ENCODE measurements at places on chromosomes 7 and 10.

DNA sequence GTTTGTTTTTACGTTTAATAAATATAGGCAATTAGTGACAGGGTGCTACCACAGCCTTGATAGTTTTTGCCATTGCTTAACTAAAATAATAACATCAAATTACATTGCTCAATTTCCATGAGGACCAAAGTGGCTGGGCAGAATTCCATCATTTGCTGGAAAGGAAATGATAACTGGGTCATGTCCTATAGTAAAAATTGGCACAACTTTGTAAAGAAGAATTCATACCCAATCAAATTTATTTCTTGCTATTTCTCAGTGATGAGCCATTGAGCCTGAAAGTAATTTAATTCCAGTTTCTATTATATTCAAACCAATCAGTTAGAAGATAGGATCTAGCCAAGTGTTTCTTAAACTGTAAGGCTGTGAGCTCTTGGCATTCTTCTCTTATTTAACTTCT is 102.2 kb upstream of the CTTNBP2 start:
- no peak for DNase-seq

DNA sequence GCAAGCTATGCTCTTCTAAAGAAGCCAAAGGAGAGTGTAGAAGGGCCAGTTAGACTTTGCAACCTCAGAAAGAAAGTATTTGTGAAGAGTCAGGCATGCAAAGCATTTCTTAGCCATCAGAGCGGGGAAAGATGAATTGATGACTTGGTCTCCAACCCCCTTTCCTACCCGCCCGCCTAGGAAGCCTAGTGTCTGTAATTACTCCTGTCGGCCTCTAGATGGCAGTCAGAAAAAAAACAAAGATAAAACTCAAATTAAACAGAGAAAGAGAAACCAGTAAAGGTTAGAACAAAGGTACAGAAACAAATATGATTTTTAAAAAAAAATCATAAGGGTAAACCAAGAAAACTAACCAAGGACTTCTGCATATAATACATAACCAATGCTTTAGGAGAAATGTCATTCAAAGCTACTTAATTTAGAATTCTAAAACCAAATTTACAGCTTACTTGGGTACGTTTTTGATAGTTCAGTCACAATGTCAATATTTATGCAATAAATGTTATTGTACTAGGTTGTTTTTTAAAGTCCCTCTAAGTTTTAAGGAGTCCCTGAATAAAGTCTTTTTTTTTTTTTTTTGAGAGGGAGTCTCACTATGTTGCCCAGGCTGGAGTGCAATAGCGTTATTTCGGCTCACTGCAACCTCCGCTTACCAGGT is 97.6 kb downstream of the LYZL1 start:
- DNase-seq, result peak; percentile 57

DNA sequence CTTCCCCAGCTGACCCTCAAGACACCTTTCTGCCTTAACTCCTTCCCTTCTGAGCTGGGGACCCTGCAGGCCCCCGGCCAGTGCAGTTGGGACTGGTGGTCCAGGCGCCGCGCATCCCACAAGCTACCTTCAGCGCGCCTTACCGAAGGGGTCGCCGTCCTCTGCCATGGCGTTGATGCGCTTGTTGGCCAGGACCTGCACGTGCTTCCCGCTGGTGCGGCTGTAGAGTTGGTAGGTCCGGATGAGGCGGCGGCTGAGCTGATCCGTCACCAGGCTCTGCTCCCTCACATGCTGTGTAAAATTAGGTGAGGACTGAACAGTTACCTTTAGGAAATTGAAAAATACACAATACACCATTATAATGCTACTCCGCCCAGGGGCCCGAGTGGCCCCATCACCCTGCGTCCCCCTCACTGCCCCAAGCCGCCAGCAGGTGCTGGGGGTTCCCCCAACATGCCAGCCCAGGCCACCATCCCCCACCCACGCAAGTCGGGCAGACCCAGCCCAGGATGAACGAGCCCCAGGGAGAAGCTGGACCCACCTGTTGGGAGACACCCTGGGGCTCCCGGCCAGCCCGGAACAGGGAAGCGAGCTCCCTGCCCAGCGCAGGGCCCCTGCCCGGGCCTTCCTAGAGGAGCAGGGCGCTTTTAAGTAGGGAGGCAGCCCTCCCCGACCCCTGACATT is 1.2 kb downstream of the FGF8 start:
- peak; percentile 83 for DNase-seq

DNA sequence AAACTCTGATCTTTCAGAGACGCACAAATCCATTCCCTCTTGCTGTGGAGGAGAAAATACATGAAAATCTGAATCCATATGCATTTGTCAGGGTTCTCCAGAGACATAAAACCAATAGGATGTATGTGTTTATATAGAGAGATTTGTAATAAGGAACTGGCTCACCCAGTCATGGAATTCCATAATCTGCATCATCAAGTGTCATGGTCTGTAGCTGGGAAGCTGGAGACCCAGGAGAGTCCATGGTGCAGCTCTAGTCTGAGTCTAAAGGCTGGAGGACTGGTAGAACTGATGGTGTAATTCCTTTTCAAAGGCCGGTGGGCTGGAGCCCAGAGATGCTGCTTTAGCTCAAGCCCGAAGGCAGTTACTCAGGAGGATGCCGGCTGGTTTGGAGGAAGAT is 134.0 kb downstream of the TCF7L2 start:
- DNase-seq, result no peak

DNA sequence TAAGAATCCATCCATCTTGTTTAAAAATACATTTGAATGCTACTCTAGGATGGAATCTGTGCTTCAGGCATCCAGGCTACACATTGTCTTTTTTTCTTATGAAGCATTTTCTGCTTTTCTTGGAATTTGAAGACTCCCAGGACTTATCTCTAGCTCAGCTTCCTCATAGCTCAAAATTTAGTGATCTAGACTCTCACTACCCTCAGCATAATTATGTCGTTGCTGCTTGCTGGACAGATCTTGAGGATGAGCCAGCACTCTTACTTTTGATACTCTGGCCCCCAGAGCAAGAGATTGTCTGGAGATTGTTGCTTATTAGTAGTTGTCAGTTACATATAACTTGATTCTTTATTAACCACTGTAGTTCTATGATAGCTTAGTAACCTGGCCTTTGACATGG is 83.3 kb upstream of the FGL2 start:
- no peak for DNase-seq

DNA sequence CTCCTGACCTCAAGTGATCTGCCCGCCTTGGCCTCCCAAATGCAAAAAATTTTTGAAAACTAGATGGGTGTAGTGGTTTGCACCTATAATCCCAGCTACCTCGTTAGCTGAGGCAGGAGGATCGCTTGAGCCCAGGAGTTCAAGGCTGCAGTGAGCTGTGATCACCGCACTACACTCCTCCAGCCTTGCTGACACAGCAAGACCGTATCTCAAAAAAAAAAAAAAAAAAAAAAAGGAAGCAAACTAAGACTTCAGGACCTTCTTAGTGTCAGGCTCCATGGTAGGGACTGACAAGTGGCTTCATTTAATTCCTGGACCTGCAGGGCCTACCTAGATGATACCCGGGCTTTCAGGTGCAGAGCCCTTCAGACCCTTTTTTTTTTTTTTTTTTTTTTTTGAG is 2.5 kb downstream of the POP7 start:
- DNase-seq, result no peak

- no peak for DNase-seq
Measured at GRCh38 chr7:148964483-148965267, 63.6 kb downstream of the PDIA4 start.

- DNase-seq, result no peak
Measured at GRCh38 chr10:119781498-119781897, 55.6 kb downstream of the INPP5F start.

GRCh38 chr10:125122566-125122965 is 37.8 kb downstream of the CTBP2 start:
- DNase-seq, result no peak

DNA sequence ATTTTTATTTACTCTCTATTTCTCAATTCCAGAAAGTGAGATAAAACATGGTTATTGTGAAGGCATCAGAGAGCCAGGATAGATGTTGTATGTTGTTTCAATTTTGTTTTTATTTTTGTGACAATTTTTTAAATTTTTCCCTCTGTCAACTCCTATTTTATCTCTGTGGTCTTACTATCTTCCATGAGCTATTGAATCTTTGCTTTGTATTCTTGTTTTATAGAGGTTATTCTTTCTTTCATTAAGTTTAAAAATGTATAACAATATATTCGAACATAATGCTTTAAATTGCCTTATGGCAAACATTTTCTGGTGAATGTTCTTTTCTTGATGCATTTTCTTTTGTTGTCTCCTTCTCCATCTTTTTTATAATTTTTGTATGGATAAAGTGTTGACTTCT is 78.4 kb downstream of the POU6F2 start:
- no peak for DNase-seq

- no peak for DNase-seq
Measured at GRCh38 chr10:124593431-124593985, 131.9 kb downstream of the LHPP start.

GRCh38 chr7:52797801-52798200 is 237.6 kb upstream of the POM121L12 start:
- no peak for DNase-seq

GRCh38 chr7:107946451-107946850 is 55.5 kb downstream of the DLD start:
- no peak for DNase-seq

GRCh38 chr7:114930829-114931655 is 9.1 kb downstream of the MDFIC start:
- no peak for DNase-seq

GRCh38 chr10:71383972-71384687 is 12.6 kb upstream of the CDH23 start:
- peak; percentile 95 for DNase-seq

DNA sequence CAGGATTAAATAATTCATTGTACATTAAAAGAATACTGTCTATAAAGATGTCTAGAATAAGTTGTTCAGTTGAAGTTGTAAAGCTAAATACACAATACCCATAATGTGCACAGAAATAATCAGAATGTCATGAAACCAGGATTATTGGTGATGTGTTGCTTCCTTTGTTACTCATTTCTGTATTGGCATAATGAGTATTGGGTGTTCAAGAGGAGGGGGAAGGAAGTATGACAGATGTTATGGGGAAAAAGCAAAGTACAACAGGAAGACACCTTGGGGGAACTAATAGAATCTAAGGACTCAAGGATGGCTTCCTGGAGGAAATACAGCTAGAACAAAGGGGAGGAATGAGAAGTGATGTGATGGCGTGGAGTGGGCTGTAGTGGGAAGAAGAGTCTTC is 15.0 kb downstream of the ANKRD1 start:
- no peak for DNase-seq

DNA sequence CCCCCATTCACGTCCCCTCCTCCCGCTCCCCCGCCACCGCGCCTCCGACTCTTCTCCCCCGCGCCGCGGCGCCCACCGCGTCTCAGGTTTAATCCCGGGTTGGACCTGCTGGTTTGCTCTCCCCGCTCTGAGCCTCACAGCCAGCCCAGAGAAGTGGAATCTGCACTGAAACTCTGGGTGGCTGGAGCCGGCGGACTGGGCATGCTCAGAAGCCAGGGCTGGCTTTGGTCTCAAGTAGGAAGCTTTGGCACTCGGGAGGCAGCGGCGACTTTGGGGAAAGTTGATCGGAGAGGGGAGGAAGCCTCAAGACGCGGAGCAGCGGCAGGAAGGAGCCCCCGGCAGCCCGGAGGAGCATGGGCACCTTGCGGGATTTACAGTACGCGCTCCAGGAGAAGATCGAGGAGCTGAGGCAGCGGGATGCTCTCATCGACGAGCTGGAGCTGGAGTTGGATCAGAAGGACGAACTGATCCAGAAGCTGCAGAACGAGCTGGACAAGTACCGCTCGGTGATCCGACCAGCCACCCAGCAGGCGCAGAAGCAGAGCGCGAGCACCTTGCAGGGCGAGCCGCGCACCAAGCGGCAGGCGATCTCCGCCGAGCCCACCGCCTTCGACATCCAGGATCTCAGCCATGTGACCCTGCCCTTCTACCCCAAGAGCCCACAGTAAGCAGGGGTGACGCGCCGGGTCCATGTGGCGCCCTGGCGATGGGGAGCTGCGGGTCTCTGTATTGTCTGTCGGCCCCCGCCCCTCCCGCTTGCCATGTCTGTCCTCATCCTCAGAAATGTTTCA is at the start of gene PRKG1:
Gene PRKG1 (plus strand): TSS at position 250 of the 791 bp plus-strand sequence.
- DNase-seq, result peak; percentile 94

GRCh38 chr10:126519185-126519584 is 130.9 kb upstream of the ADAM12 start:
- no peak for DNase-seq

DNA sequence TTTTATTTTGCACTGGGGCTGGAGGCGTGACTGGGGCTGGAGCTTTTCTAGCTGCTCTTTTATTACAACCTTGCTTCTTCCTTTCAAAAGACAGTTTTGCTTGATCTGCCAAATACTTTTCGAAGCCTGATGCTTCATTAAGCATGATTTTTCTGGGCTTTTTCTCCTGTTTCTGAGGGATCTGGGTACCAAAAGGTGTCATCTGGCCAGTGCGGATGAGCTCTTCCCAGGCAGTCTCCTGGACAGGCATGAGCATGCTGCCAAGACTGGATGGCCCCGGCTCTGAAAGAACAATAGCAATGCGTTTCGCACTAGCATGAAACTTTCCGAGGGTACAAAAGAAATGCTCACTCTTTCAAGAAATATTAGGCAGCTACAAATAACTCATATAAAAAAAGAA is 14.4 kb downstream of the ERCC6 start:
- no peak for DNase-seq

DNA sequence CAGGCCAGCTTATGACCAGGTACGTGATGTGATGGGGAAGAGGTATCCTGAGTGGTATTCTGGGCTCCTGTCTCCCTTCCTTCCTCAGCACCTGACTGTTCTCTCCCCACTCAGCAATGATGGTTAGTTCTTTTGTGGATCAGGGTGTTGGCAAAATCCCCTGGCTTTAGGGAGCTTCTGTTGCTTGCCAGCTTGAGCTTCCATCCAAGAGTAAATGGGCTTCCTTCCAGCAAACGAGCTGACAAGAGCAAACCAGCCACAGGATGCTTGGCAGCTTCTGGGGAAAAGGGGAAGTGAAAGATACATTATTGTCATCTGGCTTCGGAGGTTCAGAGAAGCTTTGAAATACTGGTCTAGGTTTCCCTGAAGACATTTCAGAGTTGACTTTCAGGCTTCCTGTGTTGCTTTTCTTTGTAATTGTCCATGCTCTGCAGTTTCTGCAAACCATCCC is 5.2 kb downstream of the DUSP5 start:
- no peak for DNase-seq

- no peak for DNase-seq
Measured at GRCh38 chr7:798921-799470, 33.3 kb upstream of the SUN1 start.

All from endodermal cell (in vitro differentiated cells).